CD8-positive, alpha-beta memory T cell (primary cell): ENCODE measurements at places on chromosomes 16 and 17.

DNA sequence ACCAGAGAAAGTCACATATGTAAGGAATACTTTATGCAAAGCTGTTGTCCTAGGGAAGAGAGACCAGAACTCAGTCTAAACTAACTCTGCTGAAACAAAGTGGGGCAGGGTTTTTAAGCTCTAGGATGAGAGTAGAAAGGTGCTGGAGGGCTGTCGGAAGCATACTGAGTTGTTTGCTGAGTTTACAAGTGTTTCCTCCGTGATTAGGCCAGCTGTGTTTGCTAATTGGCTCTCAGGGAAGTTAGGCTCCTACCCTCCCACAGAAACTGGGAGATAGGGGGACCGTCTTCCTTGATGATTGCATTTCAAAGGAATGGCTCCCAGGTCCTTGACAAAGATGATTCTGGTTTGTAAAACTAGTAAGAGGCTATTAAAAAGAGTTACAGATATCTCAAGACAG is 24.4 kb upstream of the CRYM start:
- peaks cover 8% of the 10 kb centered on the region for H3K4me1 ChIP-seq
- H3K36me3 ChIP-seq, result no peaks in the 10 kb centered on the region
- H3K27me3 ChIP-seq, result no peaks in the 10 kb centered on the region
- no peak overlapping the region for H3K27ac ChIP-seq
- no peak for DNase-seq

GRCh38 chr16:56960681-56961281 is 969 bp upstream of the CETP start:
- no peak for DNase-seq
- no peak overlapping the region for H3K4me3 ChIP-seq

DNA sequence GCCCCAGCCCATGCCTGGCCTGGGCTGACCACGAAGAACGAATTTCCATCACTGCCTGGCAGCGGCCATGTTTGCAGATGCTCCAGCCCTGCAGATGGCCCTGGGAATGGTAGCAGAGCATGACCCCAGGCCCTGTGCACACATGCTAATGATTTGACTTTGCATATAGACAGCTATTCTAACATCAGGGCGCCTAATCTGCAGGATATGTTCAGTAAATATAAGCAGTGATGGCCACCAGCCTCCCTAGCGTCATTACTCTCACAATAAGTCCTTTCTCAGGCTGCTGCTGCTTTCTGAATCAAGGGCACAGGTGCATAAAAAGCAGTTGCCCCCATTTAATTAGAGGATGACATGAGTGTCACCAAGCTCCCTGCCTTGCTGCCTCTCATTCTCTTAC is 24.2 kb downstream of the DNAH9 start:
- no peaks in the 10 kb centered on the region for H3K27me3 ChIP-seq
- no peaks in the 10 kb centered on the region for H3K36me3 ChIP-seq
- no peaks in the 10 kb centered on the region for H3K4me1 ChIP-seq
- H3K4me3 ChIP-seq, result no peak overlapping the region
- no peak for DNase-seq
- H3K27ac ChIP-seq, result no peak overlapping the region

DNA sequence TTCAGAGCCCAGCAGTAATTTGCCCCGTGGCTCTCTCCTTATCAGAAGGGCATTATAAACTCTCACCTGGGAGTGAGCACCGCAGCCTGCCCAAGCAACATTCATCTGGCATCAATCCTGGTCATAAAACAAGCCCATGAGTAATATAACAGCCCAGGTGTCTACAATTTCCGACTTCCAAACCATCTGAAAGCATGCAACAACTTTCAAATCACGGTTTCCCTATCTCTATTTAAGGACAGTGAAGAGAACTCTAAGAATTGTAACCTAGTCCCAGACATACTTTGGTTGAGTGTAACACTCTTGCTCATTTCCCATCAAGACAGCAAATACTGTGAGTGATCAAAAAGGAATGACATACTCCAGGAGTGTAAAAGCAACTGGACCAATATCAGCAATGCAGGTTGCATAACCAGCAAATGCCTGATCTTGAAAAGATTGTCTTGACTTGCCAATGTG is 487.4 kb upstream of the SOX9 start:
- DNase-seq, result no peak
- H3K27me3 ChIP-seq, result no peaks in the 10 kb centered on the region
- no peaks in the 10 kb centered on the region for H3K4me1 ChIP-seq
- no peak overlapping the region for H3K4me3 ChIP-seq
- H3K36me3 ChIP-seq, result no peaks in the 10 kb centered on the region

- H3K27ac ChIP-seq, result no peak overlapping the region
- DNase-seq, result no peak
- no peaks in the 10 kb centered on the region for H3K36me3 ChIP-seq
- H3K27me3 ChIP-seq, result no peaks in the 10 kb centered on the region
- H3K4me1 ChIP-seq, result no peaks in the 10 kb centered on the region
These were observed 1847.5 kb downstream of the TP53TG3F start for GRCh38 chr16:35306915-35307314.

DNA sequence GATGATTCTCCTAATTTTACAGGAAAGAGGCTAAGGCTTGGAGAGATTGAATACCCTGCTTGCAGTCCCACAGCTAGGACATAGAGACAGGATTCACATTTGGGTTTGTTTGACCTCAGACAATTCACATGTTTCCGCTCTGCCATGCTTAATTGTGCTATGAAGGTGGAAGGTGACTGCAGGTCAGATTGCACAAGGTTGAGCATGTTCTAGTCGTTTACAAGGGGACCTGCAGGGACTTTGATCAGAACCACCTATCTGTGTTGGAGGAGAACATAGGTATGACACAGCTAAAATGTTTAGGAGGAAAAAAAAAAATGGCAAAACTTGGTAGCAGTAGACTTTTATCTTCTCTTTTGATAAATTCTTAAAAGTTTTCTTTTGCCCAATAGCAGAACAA is 4.9 kb upstream of the ANKFN1 start:
- no peak for DNase-seq
- H3K27ac ChIP-seq, result no peak overlapping the region
- no peak overlapping the region for H3K4me3 ChIP-seq
- H3K4me1 ChIP-seq, result no peaks in the 10 kb centered on the region
- no peaks in the 10 kb centered on the region for H3K36me3 ChIP-seq

DNA sequence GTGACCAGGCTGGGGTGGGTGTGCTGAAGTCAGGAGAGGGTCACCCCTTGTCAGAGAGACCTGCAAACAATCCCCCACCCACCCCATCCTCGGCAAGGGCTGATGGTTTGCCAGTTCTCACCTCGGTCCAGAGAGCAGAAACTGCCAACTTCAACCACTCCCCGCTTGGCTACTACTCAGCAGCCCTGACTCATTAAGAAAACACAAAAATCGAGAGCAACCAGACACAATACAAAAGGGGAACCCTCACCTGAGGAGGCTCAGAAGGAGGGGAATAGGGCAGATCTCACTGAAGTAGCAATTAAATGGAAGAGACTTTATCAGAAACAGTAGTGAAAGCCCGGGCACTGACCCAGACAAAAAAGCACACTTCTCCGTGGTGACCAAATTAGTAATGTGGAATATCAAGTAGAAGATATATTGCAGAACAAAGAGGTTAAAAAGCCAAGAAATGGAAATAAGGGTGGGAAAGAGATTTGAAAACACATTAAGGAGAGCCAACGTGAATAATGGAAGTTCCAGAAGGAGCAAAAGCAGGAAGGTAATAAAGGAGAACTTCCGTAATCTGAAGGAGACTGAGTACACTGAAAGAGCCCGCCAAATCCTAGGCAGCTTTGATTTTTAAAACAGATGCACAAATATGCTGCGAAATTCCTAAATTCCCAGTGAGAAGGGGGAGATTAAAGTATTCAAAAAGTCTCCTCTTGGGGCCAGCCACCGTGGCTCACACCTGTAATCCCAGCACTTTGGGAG is 23.6 kb downstream of the CENPV start:
- no peak overlapping the region for H3K4me3 ChIP-seq
- H3K27ac ChIP-seq, result no peak overlapping the region
- DNase-seq, result no peak
- no peaks in the 10 kb centered on the region for H3K4me1 ChIP-seq

DNA sequence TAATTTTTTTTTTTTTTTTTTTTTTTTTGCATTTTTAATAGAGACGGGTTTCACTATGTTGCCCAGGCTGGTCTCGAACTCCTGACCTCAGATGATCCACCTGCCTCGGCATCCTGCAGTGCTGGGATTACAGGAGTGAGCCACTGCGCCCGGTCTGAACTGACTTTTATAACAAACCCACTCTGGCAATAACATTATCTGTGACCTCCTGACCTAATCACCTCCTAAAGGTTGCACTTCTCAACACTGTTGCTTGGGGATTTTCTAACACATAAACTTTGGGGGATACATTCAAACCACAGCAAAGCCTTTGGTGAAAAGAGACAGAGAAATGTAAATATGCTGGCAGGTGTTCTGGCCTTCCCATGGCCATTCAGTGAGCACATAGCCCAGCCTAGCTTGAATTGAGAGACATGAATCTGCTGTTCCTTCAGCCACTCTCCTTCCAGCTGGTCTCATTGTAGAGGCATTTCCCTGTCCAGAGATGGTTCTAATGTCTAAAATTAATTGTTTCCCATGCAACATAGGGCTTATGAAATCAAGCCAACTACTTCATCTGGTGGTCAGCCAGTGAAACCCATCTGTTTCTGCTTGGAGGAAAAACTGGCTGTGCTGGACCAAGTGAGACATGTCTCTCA is 28.3 kb downstream of the LYRM1 start:
- no peak overlapping the region for H3K27ac ChIP-seq
- H3K4me1 ChIP-seq, result no peaks in the 10 kb centered on the region
- no peaks in the 10 kb centered on the region for H3K27me3 ChIP-seq
- H3K4me3 ChIP-seq, result no peak overlapping the region
- no peak for DNase-seq
- H3K36me3 ChIP-seq, result peaks cover 4% of the 10 kb centered on the region

GRCh38 chr16:64308721-64309120 is 813.1 kb downstream of the CDH11 start:
- H3K36me3 ChIP-seq, result no peaks in the 10 kb centered on the region
- no peak overlapping the region for H3K27ac ChIP-seq
- DNase-seq, result no peak
- H3K4me3 ChIP-seq, result no peak overlapping the region

DNA sequence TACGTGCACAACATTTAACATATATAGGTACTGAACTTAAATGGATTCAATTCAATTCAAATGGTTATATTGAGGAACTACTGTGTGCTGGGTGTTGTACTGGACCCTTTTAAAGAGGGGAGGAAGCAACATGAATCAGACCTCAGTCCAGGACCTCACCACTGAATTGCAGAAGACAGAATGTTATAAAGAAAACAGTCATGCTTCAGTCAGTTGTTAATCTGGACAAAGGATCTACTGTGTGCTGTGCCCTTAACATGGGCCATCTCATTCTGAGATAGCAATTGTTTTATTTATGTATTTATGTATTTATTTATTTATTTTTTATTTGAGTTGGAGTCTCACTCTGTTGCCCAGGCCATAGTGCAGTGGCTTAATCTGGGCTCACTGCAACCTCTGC is 240.1 kb downstream of the HAPSTR1 start:
- H3K27me3 ChIP-seq, result no peaks in the 10 kb centered on the region
- no peak for DNase-seq
- H3K27ac ChIP-seq, result no peak overlapping the region
- H3K4me1 ChIP-seq, result no peaks in the 10 kb centered on the region
- no peaks in the 10 kb centered on the region for H3K36me3 ChIP-seq

DNA sequence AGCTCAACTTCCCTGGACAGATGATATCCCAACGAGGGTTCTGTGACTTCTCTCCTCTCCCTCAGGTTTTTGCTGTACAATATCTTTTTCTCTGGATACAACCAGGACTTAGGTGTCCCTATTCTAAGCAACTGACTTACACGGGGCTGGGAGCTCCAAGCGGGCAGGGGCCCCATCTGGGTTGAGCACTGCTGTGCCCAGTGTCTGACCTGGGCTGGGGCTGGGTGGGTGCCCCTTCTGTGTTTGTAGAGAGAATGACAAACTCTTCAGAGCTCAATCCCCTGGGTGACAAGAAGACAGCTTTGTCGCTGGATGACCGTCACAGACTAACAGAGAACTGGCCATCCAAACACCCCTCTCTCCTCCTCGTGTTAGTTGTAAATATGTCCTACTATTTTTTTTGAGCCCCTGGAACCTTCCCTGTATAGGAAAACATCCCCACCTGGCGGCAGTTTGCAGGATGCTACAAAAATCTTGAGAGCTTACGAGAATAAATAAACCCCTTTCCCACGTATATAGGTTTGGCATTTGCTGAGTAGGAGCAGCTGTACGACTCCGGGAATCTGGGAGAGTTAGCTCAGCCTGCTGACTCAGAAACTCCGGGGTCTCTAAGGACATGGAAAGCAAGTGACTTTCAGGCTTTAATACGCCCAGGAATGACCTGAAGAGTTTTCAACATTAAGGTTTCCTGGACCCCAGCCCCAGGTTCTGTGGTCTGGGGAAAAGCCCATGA is 23.7 kb upstream of the RCVRN start:
- no peaks in the 10 kb centered on the region for H3K4me1 ChIP-seq
- no peak overlapping the region for H3K4me3 ChIP-seq
- H3K36me3 ChIP-seq, result no peaks in the 10 kb centered on the region
- H3K27me3 ChIP-seq, result no peaks in the 10 kb centered on the region
- H3K27ac ChIP-seq, result no peak overlapping the region

DNA sequence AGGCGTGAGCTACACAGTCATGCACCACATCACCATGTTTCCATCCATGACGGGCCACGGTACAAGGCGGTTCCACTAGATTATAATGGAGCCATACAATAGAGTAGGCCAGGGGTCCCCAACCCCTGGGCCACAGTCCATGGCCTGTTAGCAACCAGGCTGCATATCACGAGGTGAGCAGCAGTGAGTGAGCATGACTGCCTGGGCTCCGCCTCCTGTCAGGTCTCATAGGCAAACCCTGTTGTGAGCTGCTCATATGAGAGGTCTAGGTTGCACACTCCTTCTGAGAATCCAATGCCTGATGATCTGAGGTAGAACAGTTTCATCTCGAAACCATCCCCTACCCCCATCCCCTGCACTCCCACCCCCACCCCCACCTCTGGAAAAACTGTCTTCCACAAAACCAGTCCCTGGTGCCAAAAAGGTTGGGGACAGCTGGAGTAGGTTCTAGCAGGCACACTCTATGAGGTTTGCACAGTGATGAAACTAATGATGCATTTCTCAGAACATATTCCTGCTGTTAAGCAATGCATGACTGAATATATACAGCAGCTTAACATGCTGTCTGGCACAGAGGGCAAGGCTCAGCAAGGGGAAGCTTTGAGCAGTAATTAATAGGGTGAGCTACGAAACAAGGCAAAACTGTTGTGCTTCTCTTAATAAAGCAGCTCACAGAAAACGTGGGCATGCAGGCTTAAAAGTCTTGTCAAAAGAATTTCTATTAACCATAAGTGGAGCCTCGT is 108.0 kb downstream of the VPS53 start:
- H3K4me1 ChIP-seq, result no peaks in the 10 kb centered on the region
- H3K27me3 ChIP-seq, result no peaks in the 10 kb centered on the region
- no peaks in the 10 kb centered on the region for H3K36me3 ChIP-seq
- H3K27ac ChIP-seq, result no peak overlapping the region
- H3K4me3 ChIP-seq, result no peak overlapping the region

GRCh38 chr17:27849474-27850185 is 43.5 kb downstream of the LYRM9 start:
- H3K27ac ChIP-seq, result no peak overlapping the region
- no peaks in the 10 kb centered on the region for H3K27me3 ChIP-seq
- no peak for DNase-seq
- H3K4me1 ChIP-seq, result peaks cover 5% of the 10 kb centered on the region
